ENCODE measurements at places on chromosomes 1 and 21.

DNA sequence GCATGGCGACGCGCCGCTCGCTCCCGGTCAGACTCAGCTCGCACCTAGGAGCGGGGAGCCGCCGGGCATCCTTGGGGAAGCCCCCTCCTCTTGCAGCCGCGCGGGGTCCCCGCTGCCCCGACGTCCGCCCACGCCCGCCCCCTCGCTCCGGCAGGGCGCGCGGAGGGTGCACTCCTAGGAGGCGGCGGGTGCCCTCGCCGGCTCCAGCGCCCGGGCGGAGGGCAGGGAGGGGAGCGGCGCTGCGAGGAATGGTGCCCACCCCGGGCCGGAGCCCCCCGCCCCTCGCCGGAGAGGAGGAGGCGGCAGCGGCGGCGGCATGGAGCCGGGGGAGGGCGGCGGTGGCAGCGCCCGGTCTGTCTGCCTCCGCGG is 488 bp downstream of the FAM78B start:
- no peak for DNase-seq

- no peak for DNase-seq
These were observed 69.6 kb downstream of the LHX4 start for GRCh38 chr1:180299479-180300221.

DNA sequence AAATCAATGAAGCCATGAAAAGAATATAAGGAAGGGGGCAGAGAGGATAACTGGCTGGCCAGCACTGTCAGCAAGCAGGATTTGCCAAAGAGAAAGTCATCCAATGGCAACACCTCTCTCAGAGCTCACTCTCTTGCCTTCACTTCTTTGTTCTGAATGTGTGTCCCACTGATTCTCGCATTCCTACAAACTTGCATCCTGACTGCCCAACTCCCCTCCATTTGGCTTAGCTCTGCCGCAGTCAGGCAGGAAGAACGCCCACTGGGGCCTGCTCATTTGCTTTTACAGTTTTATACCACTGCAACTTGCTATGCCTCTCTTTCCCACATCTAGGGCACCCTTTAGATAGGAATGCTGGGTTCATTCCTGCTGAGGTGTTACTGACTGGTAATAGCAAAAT is 364.2 kb upstream of the ST6GALNAC5 start:
- no peak for DNase-seq

- no peak for DNase-seq
These were observed 123.3 kb downstream of the KCNN3 start for GRCh38 chr1:154746622-154747299.

Measured in hypothalamus (tissue), 51 donors.